AG08396 (cell line): ENCODE measurements at places on chromosomes 5 and 9.

GRCh38 chr9:97480174-97480573 is 21.3 kb upstream of the TMOD1 start:
- DNase-seq, result no peak

DNA sequence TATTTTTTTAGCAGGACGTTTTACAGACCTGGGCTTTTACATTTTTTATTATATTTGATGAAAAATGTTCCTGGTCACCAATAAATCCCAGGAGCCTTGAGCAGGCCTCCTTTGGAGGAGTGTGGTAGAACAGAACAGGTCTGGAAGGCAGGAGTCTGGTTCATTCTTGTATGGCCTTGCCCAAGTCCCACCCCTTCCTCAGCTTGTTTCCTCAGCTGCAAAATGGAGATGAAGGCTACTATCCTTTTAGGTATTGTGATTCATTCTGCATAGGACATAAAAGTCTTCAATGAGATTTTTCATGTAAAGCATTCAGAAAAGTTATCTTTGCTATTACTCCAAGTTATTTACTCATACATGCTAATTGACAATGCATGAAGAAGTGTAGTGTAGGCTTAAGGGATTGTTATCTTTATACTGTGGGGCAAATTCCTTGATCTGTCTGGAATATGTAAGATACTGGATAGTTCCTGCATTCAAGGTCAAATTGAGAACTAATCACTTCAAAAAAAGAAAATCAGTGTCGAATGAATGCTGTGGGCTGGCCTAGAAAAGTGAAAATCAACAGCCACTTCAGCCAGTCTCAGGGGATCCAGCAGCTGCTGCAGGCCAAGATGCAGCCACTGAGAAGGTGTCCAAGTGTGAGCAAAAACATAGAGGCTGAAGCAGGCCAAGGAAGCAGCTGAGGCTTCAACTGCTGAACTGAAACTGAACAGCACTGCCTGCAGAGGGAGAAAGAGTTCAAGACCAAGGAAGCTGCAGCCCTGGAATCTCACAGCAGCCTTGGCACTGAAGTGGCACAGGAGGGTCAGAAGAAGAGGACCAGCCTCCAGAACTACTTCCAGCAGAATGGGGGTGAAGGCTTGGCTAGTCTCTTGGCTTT is 15.5 kb upstream of the SLC36A3 start:
- DNase-seq, result peak; percentile 24

GRCh38 chr9:109035684-109036423 is 22.6 kb upstream of the CTNNAL1 start:
- DNase-seq, result peak; percentile 61

DNA sequence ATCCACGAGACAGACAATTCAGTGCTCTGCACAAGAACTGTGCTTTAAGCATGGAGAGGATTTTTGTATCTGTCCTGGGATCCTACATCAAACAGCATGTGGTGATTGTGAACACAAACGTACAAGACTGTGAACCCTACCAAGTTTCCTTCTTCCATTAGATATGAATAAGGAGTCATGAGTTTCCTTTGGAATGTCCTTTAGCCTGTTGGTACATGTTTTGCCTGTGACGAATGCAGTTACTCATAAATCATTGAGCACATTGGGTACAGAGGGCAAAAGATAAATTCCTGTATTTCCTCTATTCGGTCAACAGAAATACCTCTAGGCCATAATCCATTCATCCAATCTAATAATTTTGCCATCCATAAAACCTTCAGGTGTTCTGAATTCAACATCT is 61.5 kb downstream of the FXN start:
- no peak for DNase-seq

DNA sequence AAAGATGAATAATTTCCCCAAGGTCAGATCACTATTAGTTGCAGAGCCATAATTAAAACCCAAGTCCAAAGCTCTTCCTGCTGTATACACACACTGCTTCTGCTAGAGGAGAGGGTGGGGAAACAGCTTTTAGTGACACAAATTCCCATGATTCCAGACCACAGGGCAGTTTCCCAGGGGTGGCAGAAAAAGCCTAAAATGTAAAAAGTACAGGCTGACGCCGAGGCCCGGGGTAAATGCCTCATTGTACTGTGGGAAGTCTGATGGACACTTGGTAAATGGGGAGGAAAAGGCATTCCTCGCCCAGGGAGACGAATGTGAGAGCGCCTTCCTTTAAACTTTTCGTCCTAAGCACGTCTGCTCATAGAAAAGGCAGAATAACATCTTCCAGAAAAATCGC is 65.7 kb downstream of the DENND1A start:
- DNase-seq, result no peak

GRCh38 chr5:41863871-41864486 is 6.2 kb downstream of the OXCT1 start:
- peak; percentile 29 for DNase-seq

GRCh38 chr9:81999806-82000205 is 11.2 kb downstream of the SPATA31D1 start:
- DNase-seq, result no peak

DNA sequence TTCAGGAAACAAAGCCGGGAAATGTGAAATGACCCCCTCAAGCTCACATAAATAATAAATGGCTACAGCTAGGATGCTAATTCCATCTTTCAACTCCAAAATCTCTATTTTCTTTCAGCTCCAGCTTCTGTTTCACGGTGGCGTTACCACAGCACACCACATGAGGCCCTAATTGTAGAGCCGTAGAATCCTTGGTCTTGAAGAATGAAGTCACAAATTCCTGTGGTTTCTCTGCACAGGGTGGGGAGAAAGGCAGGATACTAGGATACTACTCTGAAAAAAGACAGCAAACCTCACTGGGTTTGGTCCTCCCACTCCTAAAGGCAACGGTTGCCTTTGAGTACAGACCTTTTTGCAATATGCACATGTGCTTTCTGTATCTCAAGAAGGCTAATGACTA is 13.9 kb upstream of the RARS1 start:
- DNase-seq, result peak; percentile 83

GRCh38 chr9:121692606-121693387 is 41.4 kb downstream of the DAB2IP start:
- peak; percentile 70 for DNase-seq

GRCh38 chr9:20240498-20240897 is 381.8 kb downstream of the MLLT3 start:
- DNase-seq, result no peak

DNA sequence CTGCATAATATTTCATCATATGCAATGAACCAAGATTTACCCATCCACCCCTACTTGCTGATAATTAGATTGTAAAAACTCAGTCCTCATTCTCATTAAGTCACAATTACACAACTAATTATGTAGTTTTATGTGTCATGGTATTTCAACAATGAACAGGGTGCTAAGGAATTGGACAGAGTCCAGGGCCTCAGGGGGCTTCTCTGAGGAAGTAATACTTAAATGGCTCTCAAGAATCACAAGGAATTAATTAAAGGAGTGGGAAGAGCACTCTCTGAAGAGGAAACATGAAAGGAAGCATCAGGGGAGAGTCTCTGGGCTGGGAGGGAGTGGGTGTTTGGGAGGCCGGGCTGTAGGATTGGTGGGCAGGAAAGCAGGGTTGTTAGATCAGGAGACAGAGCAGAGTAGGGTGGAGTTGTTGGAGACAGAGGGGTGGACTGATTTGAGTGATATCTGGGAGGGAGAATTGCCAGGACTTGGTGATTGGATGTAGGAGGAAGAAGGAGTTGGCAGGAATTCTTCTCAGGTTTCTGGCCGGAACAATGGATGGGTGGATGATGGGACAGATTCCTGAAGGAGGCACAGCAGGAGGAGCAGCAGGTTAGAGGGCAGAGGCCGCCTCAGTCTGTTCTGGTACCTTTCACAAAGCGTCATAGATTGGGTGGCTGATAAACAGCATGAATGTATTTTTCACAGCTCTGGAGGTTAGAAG is 23.0 kb upstream of the NSG2 start:
- no peak for DNase-seq

- no peak for DNase-seq
These were observed 12.2 kb upstream of the RAPGEF6 start for GRCh38 chr5:131647048-131647769.

GRCh38 chr5:78809444-78809843 is 160.9 kb upstream of the LHFPL2 start:
- DNase-seq, result no peak

- no peak for DNase-seq
These were observed 11.4 kb downstream of the TMEM245 start for GRCh38 chr9:109108318-109108717.

DNA sequence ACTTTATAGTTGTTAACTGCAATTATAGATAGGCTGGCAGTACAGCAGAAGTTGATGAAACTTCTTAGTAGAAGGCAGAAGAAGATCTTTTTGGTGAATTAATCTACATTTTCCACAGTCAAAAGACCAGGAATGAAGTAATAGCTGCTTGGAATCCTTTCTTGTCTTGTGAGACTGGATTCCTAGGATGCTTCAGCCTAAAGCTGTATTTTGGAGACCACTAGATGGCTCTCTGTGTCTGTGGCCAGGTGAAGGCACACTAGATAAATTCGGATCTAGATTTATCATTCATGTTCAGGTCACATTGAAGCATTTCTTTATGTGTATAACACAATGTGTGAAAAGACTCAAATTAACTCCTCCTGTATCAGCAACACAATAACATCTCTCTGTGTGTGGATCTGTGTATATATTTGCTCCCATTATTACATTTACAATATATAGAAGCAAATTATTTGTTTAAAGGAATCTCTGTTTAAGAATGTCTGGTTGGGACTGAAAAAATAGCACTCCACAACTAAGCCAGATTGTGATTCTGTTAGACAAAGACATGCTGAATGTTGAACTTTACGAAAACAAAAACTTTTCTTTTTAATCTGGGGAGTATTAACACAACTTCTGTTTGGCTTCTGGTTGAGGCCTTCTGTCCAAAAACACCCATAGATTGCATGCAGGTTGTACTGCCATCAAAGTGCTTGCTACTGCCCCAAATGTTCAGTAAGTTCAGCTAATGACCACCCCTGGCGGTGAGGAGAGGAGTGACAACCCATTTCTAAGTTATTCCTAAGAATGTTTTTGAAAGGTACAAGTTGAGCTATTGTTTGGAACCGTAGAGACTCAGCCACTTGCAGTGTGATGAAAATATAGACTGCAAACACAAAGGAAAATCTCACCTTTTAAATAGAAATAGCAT is 10.6 kb downstream of the GRIN3A start:
- DNase-seq, result no peak

- no peak for DNase-seq
These were observed 1.9 kb downstream of the HOMER1 start for GRCh38 chr5:79512049-79512448.

- no peak for DNase-seq
These were observed 46.3 kb downstream of the SMIM15 start for GRCh38 chr5:61115968-61116367.

DNA sequence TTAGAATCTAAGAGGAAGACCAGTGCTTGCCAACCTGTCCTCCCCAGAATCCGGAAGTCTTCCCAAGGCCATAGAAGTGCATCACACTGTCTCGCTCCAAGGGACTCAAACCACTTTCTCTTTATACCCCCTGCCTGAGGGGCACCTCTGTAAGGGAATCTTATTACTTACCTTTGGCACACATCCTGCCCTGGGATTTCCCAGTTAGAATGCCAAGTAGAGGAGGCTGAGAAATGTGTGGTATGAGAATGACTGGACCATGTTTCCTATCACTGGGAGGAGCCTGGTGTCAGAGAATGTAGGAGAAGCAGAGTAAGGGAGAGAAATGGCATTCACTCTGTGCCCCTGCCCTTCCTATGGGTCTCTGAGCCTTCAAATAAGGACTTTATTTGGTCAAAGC is 85.8 kb downstream of the AOPEP start:
- DNase-seq, result peak; percentile 62

DNA sequence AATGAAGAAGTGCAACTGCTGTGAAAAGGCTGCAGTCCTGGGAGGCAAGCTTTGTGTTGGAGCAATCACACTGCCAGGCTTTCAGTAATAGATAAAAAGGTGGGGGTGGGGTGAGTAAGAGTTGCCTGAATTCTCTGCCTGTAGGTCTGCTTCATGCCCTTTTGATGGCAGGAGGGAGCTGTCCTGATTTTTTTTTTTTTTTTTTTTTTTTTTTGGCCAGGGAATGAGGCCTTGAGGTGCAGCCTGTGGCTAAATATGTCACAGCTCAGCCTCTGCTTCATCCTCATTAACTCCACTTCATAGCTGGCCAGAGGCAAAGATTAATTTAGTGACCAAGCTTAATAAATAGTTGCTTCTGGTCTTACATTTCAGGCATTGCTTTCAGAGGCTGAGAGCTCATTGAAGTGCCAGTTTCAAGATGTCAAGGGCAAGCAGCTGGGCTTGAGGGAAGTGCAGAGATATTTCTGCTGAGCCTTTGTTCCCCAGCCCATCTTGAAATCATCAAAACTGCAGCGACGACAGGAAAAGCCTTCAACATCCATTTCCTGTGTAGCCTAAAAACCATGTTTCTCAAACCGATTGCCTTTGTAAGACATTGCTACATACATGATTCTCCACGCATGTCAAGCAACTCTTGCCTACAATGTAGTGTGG is 134.7 kb downstream of the MACIR start:
- no peak for DNase-seq
